Caco-2 (cell line): ENCODE measurements at places on chromosomes 1 and 21. TPM values are rescaled to one million over a fixed set of nuclear protein-coding genes. Genes with fewer than 3 reads are reported as not detected.

Gene CLCA1
- total RNA-seq, result not detected in 2 replicates

Gene AMY1C
- total RNA-seq, result not detected in 2 replicates

Gene COL11A1
- total RNA-seq, result not detected in 2 replicates

- H3K36me3 ChIP-seq, result no peaks in the 10 kb centered on the region
- no peaks in the 10 kb centered on the region for H3K4me1 ChIP-seq
- no peak overlapping the region for H3K27ac ChIP-seq
- no peaks in the 10 kb centered on the region for H3K27me3 ChIP-seq
- DNase-seq, result no peak
- no peak overlapping the region for H3K4me3 ChIP-seq
These were observed 499.2 kb downstream of the PLPP3 start for GRCh38 chr1:56080123-56080522.

- no peak overlapping the region for H3K4me3 ChIP-seq
- H3K4me1 ChIP-seq, result no peaks in the 10 kb centered on the region
- no peak for DNase-seq
- no peaks in the 10 kb centered on the region for H3K36me3 ChIP-seq
These were observed 189.1 kb downstream of the MIS18A start for GRCh38 chr21:32089766-32090165.

DNA sequence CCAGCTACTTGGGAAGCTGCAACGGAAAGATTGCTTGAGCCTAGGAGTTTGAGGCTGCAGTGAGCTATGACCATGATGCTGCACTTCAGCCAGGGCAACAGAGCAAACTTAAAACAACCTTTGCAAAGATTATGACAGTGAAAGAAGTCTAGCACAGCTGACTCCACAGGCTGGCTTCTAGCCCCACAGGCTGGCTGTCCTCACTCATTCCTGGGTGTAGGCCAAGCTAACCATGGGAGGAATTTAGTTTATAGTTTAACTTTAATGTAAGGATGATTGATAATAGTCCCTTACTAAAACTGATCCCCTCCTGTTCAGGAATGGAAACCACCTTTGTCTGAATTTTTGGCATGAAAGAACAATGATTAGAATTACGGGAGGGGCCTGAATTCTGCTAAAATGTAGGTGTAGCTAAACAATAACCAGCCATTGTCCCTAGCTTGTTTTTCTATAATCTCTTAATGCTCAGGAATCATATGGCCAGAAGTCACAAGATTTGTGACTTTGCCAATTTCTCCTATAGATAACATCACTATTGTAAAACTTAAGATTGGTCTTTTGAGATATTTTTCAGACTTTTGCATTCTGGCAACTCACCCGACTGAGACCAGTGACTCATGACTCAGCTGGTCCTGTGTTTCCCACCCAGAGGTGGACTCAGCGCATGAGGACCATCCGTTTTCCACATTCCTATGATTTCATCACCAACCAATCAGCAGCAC is 28.1 kb upstream of the SGIP1 start:
- H3K4me3 ChIP-seq, result no peak overlapping the region
- H3K4me1 ChIP-seq, result no peaks in the 10 kb centered on the region
- H3K27me3 ChIP-seq, result no peaks in the 10 kb centered on the region

DNA sequence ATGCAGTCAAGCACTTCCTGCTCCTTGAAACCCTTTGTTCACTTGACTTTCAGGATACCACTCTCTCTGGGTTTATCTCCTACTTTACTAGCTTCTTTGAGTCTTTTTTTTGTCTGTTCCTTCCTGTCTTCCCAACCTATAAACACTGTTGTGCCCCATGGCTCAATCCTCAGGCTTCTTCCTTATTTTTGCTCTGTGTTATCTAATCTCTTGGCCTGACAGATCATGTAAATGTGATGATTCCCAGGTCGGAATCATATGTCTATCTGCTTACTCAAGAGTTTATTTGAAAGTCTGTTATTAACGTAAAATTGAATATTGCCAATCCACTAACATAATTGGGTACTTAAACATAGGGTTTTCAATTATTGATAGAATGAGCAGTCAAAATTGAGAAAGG is 171.7 kb upstream of the ST6GALNAC5 start:
- no peaks in the 10 kb centered on the region for H3K27me3 ChIP-seq
- no peak for DNase-seq
- H3K4me1 ChIP-seq, result no peaks in the 10 kb centered on the region
- H3K27ac ChIP-seq, result no peak overlapping the region
- H3K36me3 ChIP-seq, result no peaks in the 10 kb centered on the region

Gene IBA57
- total RNA-seq, result 14.3 and 15.4 TPM in 2 replicates

- H3K4me1 ChIP-seq, result no peaks in the 10 kb centered on the region
- H3K36me3 ChIP-seq, result no peaks in the 10 kb centered on the region
- no peak overlapping the region for H3K27ac ChIP-seq
- no peaks in the 10 kb centered on the region for H3K27me3 ChIP-seq
- H3K4me3 ChIP-seq, result no peak overlapping the region
These were observed 13.9 kb downstream of the COL9A2 start for GRCh38 chr1:40303051-40303771.

DNA sequence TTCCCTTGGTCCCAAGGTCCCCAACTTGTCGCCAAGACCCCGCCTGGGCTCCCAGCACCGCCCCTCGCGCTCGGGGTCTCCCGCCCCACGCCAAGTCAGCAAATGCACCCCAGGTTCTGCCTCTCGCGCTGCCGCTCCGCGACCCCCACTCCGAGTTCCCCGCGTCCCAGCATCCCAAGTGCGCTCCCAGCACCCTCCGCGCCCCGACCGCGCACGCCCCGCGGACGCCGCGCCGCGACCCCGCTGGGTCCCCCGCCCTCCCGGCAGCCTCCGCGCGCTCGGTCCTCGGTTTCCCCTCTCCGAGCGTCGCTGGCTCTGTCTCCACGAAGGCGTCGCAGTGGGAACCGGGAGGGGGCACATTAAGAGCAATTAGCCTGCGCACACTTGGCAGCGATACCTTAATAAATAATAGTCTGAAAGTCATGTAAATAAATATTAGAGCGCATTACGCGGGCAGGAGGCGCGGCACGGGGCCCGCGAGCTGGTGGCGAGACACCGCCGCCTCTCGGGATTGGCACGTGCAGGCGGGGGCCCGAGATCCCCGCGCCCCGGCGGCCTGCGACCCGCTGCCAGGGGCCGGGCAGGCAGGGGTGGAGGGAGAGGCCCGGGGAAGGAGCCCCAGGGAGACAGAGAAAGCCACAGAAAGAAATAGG is 75.9 kb downstream of the VWA5B1 start:
- H3K4me1 ChIP-seq, result no peaks in the 10 kb centered on the region
- peak overlapping the region; percentile 22 for H3K4me3 ChIP-seq
- no peaks in the 10 kb centered on the region for H3K36me3 ChIP-seq
- H3K27me3 ChIP-seq, result no peaks in the 10 kb centered on the region; the same call in 1 of the 2 replicates
- no peak for DNase-seq

DNA sequence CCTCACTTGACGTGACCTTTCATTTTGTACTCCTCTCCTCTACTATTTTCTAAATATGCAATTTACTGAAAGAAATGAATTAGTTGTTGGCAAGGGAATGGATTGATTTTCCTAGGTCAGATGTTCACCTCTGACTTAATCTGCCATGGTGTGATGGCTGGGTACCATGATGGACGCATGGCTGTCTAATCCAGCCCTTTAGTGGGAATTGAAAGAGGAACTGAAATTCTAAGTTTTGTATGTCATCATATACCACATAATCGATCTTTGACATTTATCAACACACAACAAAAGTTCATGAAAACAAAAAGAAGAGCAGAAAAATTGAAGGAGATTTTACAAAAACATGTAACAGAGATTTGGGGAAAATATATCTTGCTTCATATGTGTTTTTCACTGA is 331.3 kb upstream of the SNX7 start:
- no peaks in the 10 kb centered on the region for H3K27me3 ChIP-seq
- H3K27ac ChIP-seq, result no peak overlapping the region
- H3K4me3 ChIP-seq, result no peak overlapping the region
- H3K36me3 ChIP-seq, result no peaks in the 10 kb centered on the region
- no peaks in the 10 kb centered on the region for H3K4me1 ChIP-seq
- no peak for DNase-seq

Gene CDC20
- total RNA-seq, result 123 and 125 TPM in 2 replicates

DNA sequence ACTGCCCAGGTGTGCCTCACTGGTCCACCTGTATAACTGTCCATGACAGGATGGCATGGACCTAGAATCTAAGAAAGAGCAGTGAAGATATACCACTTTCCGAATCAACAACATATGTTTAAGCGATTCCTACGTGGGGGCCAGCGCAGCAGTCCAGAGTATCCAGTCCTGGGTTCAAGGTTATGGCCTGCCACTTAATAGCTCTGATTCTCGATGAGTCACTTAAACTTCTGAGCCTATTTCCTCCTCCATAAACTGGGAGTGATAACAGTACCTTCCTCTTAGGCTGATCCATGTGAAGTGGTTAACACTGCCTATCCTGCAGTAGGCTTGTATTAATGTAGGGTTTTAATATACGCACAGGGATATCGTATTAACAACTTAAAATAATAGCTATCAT is 2.8 kb downstream of the STPG1 start:
- peaks cover 5% of the 10 kb centered on the region; the same call in 1 of the 2 replicates for H3K4me1 ChIP-seq
- H3K4me3 ChIP-seq, result no peak overlapping the region
- H3K27ac ChIP-seq, result no peak overlapping the region
- DNase-seq, result no peak
- H3K36me3 ChIP-seq, result no peaks in the 10 kb centered on the region

Gene SPOCD1
- 0.26 and 0.66 TPM in 2 replicates for total RNA-seq

DNA sequence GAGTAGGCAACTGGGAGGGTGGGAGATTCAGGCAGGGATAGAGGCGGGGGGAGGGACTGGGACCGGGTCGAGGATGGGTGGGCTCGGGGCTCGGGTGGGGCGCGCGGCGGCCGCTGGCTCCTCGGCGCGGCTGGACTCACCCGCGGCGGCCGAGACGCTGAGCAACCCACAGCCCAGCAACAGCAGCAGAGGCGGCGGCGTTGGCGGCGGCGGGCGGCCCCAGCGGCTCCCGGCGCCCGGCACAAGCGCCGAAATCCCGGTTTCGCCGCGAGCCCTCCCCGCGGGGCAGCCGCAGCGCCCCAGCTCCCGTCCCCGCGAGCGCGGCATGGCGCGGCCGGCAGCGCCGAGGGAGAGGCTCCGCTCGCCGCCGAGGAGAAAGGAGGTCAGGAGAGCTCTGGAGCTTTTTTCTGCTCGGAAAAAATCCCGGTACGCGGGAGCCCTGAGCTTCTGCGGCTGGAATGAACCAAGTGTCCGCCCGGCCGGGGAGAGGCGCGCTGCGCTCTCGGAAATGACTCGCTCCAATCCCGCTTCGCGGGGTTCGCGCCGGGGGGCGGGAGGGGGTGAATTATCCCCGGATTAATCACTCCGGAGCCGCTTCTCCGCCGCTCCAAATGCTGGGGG is at the start of gene CSMD2:
Gene CSMD2, minus strand, starts transcription at position 460 of the 621 bp plus-strand sequence. Its CDS starts 133 bp downstream, at position 327.
- no peak within 1 kb of the TSS for H3K27ac ChIP-seq
- no peak within 1 kb of the TSS for H3K4me3 ChIP-seq
- DNase-seq, result no peak
- H3K36me3 ChIP-seq, result no peaks in the 10 kb centered on the region
- H3K27me3 ChIP-seq, result no peaks in the 10 kb centered on the region

Gene ISG20L2
- 42.3 and 44.1 TPM in 2 replicates for total RNA-seq

GRCh38 chr21:34027721-34028461 is 45.5 kb upstream of the MRPS6 start:
- H3K27ac ChIP-seq, result no peak overlapping the region
- no peaks in the 10 kb centered on the region for H3K36me3 ChIP-seq
- no peak for DNase-seq
- no peak overlapping the region for H3K4me3 ChIP-seq
- no peaks in the 10 kb centered on the region for H3K27me3 ChIP-seq
- peaks cover 18% of the 10 kb centered on the region for H3K4me1 ChIP-seq

Gene NLRP3
- total RNA-seq, result not detected in 2 replicates

Gene OPTC
- total RNA-seq, result not detected in 2 replicates

DNA sequence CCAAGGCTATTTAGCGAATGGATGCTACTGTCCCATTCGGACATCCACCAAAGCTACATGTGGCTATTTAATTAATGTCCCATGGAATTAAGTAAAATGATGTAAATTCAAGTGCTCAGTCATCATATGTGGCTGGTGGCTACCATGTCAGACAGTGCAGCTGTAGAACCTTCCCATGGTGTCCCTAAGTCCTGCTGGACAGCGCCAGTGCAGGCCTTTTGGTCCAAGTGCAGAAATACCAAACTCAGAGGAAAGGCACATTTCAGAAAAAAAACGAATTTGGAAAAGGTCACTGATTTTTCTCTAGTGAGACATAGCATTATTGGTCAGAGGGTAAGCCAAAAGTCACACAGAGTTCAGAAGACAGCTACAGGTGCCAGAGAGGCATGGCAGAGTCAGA is 17.6 kb downstream of the TMPRSS2 start:
- H3K36me3 ChIP-seq, result peaks cover 3% of the 10 kb centered on the region
- 0 out of 2 replicates have a peak, but pooled peaks cover 3% of the 10 kb centered on the region for H3K4me1 ChIP-seq
